Stimulated activated CD4-positive, alpha-beta T cell treated with anti-CD3 and anti-CD28 coated beads, Interleukin-12 subunit alpha, Interleukin-12 subunit beta, amount 100 ng/mL, for 4 hours (primary cell): ENCODE measurements at places on chromosomes 3 and 15.

GRCh38 chr3:120425572-120426250, 25.1 kb downstream of the FSTL1 start:
- no peak for DNase-seq

DNA sequence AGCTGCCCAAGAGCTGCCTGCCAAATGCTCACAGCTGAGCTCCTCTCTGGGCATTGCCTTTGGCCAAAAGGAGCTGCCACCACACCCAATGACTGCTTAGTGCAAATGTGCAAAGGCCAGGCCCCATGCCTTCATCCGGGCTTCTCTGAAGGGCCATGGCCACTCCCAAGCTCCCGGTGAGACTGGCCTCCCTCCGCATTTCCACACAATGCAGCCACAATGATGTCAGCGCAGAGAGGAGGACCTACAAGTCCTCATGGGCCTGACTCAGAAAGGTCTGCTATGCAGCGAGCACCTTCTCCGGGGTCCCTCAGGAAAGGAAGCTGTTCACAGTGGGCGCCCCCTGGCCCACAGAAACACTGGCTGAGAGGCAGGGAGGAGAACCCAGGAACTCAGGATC, 12.7 kb downstream of the OXTR start:
- no peak for DNase-seq

DNA sequence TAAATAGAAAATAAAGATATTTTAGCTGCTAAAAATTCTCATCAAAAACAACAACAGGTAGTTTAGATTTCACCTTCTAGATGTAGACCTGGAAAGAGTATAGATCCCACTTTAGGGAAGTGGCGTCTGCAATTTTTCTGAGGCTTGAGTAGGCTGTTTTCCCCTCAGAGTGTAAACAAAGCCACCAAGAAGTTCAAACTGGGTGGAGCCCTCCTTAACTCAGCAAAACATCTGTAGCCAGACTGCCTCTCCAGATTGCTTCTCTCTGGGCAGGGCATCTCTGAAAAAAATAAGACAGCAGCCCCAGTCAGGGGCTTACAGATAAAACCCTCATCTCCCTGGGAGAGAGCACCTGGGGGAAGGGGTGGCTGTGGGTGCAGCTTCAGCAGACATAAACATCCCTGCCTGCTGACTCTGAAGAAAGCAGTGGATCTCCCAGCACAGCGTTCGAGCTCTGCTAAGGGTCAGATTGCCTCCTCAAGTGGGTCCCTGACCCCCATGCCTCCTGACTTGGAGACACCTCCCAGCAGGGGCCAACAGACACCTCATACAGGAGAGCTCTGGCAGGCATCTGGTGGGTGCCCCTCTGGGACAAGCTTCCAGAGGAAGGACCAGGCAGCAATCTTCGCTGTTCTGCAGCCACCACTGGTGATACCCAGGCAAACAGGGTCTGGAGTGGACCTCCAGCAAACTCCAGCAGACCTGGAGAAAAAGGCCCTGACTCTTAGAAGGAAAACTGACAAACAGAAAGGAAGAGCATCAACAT, 259.6 kb downstream of the STXBP5L start:
- DNase-seq: no peak

GRCh38 chr3:31247850-31248562, 284.7 kb upstream of the STT3B start:
- DNase-seq: no peak

DNA sequence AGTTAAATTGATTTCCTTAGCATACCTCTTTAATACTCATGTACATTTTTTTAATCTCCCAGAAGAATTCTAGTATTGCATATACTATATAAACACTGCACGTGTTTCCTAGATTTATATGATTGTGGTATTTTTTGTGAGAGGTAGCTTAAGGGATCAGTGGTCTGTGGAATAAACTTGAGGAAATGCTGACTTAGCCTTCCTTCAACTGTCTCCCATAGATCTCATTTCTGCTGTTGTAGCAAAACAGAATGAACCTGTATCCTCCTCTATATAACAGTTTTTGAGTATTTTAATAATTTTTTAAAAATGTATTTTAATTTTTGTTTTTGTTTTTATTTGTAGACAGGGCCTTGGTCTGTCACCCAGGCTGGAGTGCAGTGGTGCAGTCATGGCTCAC, 86.8 kb downstream of the TCF12 start:
- no peak for DNase-seq

- DNase-seq: no peak
Measured at GRCh38 chr3:89186456-89186855, 79.0 kb downstream of the EPHA3 start.
